ENCODE measurements at places on chromosomes 7 and 10. TPM values are rescaled to one million over a fixed set of nuclear protein-coding genes. Genes with fewer than 3 reads are reported as not detected.

- DNase-seq, result no peak
These were observed 1.1 kb upstream of the ASB10 start for GRCh38 chr7:151188252-151188542.

- no peak for DNase-seq
These were observed 134.2 kb downstream of the IQUB start for GRCh38 chr7:123400196-123400595.

DNA sequence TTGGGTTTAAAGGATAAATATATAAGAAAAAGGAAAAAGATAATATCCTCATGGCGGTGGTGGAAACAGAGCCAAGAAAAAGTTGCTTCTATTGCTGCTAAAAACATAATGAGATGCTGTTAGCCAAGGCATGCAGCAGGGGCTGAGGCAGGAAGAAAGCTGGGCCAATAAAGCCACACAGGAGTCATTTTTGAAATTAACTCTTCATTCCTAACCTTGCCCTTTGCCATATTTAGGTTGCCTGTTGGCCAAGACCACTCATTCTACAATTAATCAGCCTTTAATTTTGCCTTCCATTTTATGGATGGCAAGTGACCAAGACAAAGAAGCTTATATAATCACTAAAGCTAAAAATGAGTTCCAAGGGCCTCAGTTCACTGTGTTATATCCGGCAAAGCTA lies 58.2 kb downstream of the ARMH3 start:
- DNase-seq, result no peak

The PIP gene
- total RNA-seq, result not detected

The C10orf53 gene
- not detected for total RNA-seq

The SPAM1 gene
- total RNA-seq, result not detected

The INSYN2A gene
- total RNA-seq, result not detected

Data from GM12878 (cell line).